ENCODE measurements at places on chromosomes 5 and 9.

- no peak for DNase-seq
Observed at GRCh38 chr5:10734832-10735523, 26.1 kb downstream of the DAP start.

DNA sequence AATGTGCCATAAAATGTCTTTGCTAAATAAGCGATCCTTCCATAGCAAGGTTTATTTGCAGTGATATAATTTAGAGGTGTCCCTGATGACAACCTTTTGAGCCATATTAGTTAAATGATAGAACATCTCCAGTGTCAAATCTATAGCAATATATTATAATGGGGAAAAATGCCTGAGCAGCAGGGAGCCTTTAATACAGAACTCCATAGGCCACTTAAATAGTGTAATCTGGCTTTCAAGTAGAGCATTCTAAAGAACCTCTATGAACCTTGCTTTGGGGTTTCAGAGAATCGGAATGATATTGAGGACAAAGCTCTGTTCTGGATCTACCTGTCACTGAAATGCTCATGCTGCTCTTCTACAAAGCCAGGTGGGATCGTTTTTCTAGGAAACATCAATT is 96.7 kb upstream of the MEF2C start:
- DNase-seq, result no peak

DNA sequence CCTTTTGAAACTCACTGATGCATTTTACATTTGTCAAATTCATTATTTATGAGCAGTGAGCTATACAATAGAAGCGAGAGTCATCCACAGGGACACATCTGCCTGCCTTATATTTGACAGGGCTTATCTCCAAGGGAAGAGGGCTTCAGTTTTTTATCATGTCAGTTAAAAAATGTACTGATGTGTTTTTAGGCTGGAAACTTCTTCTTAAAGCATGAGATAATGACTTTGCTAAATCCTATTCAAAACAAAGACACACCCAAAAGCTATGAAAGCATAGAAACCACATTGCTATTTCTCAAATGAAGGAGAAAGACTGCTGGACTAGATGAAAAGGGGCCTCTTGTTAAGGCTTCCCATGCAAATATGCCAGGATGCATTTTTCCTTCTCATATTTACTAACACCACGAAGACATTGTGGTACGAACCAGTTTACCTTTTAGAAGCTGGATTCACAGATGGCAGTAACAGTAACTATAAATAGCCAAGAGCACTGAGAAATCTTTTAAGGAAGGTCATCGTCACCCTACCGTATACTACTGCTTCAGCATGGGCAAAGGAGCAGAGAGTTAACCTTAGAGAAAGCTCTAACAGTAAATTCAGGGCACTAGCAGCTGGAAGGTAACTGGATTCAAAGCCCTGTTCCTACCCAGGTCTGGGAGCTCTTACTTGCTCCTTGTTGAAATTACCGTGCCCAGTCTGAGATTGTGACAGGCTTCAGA is 86.3 kb upstream of the IFNK start:
- no peak for DNase-seq

GRCh38 chr5:9316041-9316440 is 229.8 kb downstream of the SEMA5A start:
- DNase-seq, result no peak

DNA sequence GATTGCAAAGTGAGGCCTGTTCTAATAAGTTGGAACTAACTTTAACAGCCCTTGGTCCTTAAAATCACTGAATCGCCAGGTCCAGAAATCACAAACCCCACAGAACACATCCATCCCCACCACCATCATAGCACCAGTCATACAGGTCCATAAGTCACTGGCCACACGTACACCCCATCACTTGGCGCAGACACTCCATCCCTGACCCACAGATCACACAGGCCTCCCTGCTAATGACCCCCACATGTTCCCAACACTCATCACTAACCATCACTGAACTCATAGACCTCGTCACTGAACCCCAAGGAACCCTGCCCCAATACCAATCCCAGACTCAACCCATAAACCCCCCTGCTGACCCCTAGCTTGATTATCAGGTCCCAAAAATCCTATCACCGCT is 41.2 kb upstream of the ZNF300 start:
- DNase-seq, result no peak

DNA sequence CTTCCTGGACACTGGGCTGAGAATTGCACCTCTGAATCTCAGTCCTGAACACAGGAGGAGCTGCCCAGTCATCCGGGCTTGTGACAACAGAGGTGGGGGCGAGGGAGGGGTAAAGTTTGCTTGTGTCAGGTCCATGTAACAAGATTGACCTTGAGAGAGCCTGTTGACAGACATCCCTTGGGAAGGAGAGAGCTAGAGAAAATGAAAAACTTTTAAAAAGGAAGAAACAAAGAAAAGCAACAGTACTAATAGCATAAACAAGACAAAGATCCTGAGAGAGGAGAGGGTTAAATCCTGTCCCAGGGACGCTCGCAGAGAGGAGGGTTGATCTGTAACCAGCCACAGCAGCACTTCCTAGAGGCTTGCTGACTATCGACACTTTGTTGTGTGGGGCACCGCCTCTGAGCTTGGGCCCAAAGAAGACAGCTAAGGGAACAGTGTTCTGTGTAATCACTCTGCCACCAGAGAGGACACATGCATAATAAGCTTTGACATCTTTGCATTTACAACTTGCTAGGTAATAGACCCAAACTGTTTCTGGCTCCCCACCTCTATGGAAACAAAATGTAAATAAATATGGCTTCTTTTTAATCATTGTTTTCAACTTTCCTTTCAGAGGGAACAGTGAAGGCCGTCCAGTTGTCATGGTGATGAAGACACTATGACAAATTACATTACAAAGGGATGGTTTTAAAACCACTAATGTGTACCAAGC is 363.7 kb downstream of the CSNK1G3 start:
- DNase-seq, result no peak

DNA sequence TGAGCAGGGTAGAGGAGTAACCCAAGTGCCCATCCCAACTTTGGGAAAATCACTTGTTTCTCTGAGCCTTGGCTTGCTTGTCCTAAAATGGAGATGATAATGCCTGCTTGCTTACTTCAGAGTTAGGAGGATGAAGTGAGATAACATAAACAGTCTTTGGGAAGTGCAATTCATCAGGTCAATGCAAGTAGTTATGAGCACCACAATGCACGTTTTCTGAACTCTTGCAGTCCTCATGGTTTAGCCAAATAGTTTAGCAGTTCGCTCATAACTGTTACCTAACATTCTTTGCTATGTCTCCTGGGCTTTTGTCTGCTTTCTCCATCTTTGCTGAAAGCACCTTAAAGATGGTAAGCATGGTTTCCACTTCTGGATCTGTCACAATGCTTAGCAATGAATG is 270.0 kb downstream of the ADAMTSL1 start:
- DNase-seq, result no peak

GRCh38 chr5:45454114-45454513 is 242.1 kb downstream of the HCN1 start:
- no peak for DNase-seq

GRCh38 chr5:10759111-10759510 is 1.9 kb downstream of the DAP start:
- DNase-seq, result no peak

DNA sequence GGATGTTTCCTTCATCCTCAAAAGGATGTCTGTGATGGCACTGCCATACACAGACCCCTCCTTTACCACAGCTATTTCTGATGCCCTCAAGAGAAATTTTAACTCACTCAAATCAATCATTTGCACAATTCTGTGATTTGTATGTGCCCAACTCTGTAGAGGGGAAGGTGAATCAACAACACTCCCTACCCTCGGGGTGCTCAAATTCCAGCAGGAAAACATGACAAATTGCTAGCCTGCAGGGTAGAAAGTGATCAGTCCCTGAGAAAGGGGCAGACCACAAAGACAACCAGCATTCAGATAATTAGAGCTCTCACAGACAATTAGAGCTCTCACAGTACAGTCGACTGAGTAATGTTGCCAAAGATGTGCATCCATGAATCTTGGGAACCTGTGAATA is 45.3 kb upstream of the FOXE1 start:
- DNase-seq, result no peak

DNA sequence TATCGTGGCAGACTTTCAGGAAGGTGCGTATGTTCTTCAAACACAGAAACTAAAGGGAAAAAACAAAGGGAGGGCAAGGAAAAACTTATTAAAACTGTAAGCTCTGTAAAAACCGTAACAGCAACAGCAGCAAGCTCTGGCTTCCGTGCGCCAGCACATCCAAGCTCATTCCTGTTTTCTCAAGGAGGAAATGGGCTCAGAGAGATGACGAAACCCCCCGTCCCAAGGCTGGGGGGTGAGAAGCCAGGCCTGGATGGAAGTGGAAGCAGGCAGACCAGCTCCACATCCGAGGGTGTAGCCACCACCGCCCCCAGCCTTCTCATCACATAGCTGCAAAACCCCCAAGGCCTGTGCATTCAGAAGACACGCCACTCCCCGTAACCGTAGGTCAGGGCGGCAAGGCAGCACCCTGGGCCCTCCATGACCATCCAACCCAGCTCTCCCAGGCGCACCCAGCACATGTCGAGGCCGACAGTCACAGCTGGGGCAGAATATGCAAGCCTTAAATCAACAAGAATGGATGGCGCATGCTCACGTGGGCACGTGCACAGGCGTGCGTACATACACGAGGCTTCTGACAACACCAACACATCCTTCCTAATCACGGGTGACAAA is 52.8 kb downstream of the VAV2 start:
- DNase-seq, result no peak

DNA sequence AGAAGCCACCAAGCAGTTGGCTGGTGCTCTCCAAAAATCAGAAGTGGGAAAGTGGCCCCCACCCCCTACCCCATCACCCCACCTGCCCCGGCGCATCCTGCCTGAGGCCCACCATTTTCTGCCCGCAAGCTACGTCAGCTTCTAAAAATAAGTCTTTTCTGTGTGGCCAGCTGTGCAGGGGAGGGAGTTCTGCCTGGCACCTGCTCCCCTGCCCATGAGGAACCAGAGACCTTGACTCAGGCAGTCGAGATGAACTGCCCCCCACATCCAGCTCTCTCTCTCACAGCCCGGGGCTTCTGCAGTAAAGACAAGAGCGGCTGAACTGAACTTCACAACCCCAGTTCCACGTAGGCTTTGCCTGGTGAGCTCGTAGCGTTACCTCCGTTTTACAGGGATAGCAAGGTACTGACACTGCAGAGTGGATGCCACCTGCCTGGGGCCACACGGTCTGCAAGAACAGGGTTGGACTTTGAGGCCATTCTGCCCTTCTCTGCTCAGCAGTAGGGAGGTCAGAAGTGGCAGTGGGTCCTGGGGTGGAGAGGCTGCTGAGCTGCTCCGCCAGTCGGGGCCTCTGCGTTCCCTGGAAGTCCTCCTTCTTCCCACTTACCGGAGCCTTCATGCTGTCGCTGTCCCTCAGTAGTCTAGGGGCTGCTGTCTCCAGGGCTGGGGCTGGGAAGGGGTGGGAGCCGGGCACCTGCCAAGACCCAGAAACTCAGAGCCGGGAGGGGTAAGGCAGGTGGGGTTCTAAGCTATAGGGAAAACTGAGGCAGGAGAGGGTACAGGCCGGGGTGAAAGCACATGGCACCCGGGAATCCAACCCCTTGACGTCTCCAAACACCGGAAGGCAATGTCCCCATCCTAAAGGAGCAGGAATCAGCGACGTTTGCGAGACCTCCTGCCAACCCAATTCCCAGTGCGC is 781 bp downstream of the ST6GALNAC4 start:
- no peak for DNase-seq

GRCh38 chr5:32383065-32383464 is 61.5 kb downstream of the ZFR start:
- DNase-seq, result no peak

DNA sequence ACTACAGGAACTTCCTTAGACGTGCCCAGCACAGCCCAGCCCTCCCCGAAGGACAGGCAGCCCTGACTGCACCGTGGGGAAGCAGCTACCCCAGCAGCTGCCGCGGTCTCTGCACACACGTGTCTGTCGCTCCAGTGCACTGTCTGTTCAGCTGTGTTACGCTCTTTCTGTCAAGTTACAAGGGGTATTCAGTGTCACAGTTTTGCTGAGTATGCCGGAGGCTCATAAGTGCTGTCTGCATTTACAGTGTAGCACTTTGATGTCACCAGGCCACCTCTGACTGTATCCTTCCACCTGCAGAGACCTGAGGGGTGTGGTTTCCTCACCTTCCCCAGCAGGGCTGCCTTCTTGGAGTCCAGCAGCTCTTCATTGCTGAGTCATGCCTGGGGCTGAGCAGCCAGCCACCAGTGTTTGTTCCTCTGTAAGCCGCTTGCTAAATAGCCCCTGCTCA is 126.8 kb downstream of the EHMT1 start:
- no peak for DNase-seq

DNA sequence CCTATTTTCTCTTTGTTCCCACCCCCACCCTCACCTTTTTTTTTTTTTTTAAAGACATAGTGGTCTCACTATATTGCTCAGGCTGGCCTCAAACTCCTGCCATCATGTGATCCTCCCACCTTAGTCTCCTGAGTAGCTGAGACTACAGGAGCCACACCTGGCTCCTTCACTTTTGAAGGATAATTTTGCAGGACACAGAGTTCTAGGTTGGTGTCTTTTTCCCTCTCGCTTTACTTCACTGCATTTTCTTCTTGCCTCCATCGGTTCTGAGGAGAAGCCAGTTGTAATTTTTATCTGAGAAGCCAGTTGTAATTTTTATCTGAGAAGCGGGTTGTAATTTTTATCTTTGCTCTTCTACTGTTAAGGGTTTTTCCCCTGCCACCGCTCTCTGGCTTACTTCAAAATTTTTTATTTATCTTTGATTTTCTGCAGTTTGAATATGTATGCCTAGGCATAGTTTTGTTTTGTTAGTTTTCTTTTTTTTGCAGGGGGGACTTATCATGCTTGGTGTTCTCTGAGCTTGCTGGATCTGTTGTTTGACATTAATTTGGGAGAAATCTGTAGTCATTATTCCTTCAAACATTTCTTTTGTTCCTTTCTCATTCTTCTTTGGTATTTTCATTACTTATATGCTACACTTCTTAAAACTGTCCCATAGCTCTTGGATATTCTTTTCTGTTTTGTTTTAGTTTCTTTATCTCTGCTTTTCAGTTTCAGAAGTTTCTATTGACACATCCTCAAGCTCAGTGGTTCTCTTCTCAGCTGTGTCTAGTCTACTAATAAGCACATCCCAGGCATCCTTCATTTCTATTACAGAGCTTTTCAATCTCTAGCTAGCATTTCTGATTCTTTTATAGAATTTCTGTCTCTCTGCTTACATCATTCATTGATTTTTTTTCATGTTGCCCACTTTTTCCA is 148.2 kb upstream of the CHD1 start:
- DNase-seq, result no peak
